ENCODE measurements at places on chromosomes 11 and 22.

DNA sequence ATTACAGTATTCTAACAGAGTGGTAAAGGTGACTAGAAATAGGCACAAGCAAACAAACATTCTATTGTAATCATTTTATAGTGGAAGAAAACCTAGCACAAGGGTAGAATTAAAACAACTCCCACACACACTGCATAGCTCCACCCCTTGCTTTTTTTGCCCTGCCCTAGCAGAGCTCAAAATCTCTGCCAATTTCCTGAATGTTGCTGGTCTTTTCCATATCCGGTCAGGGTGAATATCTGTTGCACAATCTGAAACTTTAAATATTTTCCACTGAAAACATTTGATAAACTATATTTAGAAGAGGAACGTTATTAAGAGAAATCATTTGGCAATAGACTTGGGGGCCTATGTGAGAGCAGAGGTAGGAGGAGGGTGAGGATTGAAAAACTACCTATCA lies 2.7 kb downstream of the SPA17 start:
- no peak for DNase-seq

DNA sequence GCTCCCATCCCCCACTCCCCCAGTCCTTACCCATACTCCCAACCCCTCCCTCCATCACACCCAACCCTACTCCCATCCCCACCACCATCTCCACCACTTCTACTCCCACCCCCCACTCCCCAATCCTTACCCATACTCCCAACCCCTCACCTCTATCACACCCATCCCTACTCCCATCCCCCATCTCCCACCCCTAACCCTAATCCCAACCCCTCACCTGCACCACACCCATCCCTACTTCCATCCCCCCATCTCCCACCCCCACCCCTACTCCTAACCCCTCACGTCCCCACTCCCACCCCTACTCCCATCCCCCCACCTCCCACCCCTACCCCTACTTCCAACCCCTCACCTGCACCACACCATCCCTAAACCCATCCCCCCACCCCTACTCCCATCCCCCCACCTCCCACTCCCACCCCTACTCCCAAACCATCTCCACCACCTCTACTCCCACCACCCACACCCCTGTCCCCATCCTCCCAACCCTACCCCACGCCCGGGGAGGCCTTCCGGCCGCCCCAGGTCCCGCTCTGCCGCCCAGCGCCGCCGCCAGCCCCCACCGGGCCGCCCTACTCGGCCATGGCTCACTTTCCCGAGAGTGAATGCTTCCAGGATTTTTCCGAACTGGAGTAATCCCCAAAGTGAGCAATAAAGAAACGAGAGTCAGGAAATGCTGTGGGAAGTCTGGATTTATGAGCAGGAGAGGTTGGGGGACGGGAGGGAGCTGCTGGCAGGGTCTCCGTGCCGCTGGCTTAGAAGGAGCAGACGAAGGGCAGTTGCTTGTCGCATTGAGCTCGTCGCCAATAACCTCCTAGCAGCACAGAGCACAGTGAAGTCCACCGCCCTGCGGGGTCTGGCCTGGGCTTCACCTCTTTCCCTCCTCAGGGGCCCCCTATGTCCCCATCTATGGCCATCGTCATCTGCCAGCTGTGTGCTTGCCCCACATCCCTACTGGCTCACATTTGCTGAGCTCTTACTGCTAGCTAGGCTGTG lies 4.6 kb downstream of the PRG3 start:
- DNase-seq, result peak; percentile 16

GRCh38 chr11:46594374-46594700 lies 514 bp upstream of the AMBRA1 start:
- DNase-seq, result no peak

DNA sequence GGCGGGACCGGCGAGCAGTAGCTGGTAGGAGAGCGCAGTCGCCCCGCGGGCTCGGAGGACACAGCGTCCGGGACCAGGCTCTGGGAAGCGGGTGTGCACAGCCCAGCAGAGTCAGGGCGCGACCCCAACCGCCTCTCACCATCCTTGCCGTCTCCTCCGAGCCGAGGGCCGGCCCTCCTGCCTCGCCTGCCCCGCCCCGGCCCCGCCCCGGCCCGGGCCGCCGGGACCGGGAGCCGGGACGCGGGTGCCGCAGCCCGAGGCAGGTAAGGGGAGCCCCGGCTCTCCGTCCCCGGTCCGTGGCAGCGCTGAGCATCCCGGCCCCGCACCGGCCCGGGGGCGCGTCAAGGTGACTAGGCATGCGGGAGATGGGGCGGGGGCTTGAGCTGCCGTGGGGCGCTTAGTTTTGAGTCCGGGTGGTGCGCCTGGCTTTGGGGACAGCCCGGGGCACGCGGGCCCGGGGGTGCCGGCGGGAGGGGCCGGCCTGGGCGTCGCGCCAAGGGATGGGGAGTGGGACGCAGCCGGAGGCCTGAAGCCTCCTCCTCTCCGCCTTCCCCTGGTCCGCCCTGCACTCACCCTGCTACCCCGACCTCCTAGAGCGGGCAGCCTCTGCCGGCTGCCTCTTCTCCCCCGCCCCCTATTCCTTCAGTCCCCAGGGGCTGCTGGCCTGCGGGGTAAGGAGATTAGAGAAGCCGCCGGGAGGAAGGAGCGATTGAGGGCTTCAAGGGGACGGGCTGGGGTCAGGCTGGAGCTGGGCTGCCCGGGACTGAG lies at the start of gene ABCG4:
Gene ABCG4, plus strand, starts transcription at position 35 of the 768 bp plus-strand sequence. CDS start 914 bp downstream, outside the sequence.
- DNase-seq, result peak; percentile 58

- no peak for DNase-seq
Measured at GRCh38 chr11:102244681-102245409, 72.4 kb upstream of the BIRC3 start.

GRCh38 chr11:65712633-65713076 lies 603 bp downstream of the KAT5 start:
- no peak for DNase-seq

- DNase-seq, result no peak
Measured at GRCh38 chr11:57777969-57778317, 16.3 kb downstream of the CTNND1 start.

GRCh38 chr22:21682385-21683175 lies 16.8 kb downstream of the PPIL2 start:
- DNase-seq, result no peak

Data from GM20000 (cell line).